Left lung (tissue), 14 donors: ENCODE measurements at places on chromosomes 7 and 10. TPM values are rescaled to one million over a fixed set of nuclear protein-coding genes. Genes with fewer than 3 reads are reported as not detected.

DNA sequence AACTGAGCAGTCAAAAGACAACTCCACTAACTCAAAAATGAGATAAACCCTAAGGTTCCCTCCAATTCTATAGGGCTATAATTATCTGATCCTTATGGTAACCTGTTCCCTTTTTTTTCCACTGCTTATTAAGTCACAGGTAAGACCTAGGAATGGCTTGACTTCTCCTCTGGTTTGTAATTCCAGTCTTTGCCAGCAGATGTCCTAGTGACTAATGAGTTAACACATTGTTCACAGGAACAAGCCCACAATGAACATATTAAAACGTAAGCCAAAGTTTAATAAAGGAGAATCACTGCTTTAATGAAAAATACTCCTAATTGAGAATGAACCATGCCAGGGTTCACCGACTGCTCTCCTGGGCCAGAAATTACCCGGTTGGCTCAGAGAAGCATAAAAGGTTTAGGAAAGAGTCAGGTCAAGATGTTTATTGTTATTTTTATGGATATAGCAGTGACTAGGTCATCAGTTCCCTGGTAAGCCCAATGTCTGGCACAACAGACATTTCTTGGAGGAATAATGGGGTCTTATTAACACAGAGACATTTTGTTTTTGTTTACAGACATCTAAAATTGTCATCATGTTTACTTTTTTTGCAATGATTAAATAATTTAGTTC, 120.1 kb downstream of the ELAPOR2 start:
- peak; percentile 63 for DNase-seq

GRCh38 chr7:69398986-69399385, 199.3 kb upstream of the AUTS2 start:
- no peak for DNase-seq

DNA sequence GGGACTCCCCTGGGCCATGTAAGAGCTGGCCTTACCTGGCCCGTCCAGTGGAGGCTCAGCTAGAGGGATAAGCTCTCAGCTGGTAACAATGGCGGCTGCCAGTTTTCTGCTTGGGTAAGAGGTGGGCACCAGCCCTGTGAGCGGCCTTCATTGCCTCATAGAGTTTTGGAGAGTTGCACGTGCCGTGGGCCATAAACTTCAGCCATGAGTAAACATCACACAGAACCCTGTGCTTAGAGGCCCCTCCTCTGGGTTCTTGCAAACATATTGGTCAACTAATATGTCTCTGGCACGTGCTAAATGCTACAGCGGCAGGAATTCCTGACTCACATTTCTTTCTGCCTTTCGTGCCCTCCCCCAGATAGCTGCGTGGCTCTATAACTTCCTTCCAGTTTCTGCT, 103.9 kb upstream of the LEP start:
- DNase-seq: no peak

- no peak for DNase-seq
These were observed 242.8 kb upstream of the SP4 start for GRCh38 chr7:21184942-21185652.

OGDHL gene
- 0.81 TPM for polyA plus RNA-seq

LEP gene
- polyA plus RNA-seq: 0.14 TPM

LHPP gene
- polyA plus RNA-seq: 14.3 TPM

GRCh38 chr10:3763852-3764625, 21.0 kb downstream of the KLF6 start:
- DNase-seq: no peak

GRCh38 chr10:29446327-29446726, 157.5 kb downstream of the LYZL1 start:
- no peak for DNase-seq

LGI1 gene
- polyA plus RNA-seq: 0.11 TPM

GRCh38 chr10:61684894-61685507, 22.3 kb downstream of the CABCOCO1 start:
- no peak for DNase-seq

DNA sequence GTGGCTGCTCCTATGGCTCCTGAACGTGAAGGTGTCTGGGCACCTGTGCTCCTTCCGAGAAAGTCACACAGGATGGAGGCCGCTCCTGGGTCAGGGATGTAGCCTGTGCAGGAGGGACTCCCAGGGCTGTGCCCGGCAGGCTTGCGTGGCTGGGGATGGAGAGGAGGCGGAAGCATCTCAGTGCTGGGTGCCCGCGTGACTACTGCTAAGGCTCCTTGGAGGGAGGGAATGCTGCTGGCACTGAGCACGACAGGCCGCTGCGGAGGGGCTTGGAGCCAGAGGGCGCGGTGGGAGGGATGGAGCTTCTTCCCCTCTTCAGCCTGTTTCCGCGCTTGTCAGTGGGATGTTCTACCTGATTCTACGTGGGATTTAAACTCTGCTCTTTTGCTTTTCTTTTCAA, 35.0 kb downstream of the ADCY1 start:
- DNase-seq: no peak

DNA sequence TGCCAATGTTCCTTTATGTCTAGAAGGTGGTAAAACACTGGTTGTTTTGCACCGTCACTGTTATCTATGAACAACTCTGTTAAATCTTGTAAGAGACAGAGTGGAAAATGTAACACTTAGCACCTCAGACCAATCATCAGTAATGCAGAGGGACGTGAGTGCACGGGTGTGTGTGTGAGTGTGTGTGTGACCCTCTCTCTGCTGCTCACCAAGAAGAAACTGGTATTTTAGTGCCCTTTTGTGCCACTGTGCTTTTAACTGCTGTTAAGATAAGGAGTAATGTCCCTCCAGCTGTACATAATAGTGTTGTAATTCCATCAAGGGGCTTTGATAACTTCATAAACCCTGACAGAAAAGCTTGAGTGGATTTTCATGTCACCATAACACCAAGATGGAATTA, 130.1 kb downstream of the CREB5 start:
- no peak for DNase-seq

- peak; percentile 49 for DNase-seq
These were observed 59.2 kb upstream of the OIT3 start for GRCh38 chr10:72834183-72834825.

CDH23 gene
- polyA plus RNA-seq: 3.1 TPM

DNA sequence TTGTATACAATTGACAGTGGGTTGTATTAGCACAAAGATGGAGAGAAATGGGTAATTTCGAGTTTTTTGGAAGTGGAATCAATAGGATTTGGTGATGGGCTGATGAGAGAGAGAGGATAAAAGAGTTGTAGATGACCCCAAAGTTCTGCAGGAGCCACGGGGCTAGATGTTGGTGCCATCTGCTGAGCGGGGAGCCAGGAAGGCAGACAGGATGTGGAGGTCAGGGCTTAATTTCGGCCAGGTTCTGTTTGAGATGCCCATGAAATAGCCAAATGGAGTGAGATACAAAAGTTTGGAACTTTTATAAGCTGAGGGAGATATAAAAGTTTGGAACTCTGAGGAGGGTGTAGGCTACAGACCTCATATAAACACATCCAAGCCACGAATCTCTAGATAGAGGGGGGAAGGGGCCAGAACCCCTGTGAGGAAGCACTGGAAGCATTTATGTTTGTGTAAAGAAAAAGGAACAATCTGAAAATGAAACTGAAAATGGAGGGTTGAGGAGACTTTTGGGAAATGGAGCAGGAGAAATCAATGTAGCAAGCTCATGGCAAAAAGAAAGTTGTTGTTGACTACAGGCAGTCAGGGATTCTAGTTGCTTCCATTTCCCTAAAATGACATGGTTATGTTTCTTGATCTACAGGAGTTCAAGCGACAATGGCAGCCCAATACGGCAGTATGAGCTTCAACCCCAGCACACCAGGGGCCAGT, 2.2 kb downstream of the GIMAP4 start:
- no peak for DNase-seq

HOXA6 gene
- polyA plus RNA-seq: 15.7 TPM

PHYHIPL gene
- polyA plus RNA-seq: 0.69 TPM

DNA sequence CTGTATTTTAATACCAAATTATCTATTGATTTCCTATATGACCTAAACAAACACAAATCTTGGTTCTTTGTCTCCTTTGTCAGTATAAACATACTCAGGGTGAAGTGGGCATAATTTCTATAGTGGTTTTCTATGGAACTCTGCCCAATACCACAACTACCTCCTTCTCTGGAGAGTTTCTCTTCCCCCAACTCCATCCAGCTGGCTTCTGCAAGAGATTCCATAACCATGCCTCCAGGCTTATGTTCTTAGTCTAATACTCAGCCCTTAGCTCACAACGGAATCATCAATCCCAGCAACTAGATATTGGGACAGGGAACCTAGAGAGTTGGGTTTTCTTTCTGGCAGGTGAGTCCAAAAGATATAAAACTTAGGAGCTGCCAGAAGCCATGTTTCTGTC, 127.3 kb downstream of the TRIL start:
- no peak for DNase-seq

DNA sequence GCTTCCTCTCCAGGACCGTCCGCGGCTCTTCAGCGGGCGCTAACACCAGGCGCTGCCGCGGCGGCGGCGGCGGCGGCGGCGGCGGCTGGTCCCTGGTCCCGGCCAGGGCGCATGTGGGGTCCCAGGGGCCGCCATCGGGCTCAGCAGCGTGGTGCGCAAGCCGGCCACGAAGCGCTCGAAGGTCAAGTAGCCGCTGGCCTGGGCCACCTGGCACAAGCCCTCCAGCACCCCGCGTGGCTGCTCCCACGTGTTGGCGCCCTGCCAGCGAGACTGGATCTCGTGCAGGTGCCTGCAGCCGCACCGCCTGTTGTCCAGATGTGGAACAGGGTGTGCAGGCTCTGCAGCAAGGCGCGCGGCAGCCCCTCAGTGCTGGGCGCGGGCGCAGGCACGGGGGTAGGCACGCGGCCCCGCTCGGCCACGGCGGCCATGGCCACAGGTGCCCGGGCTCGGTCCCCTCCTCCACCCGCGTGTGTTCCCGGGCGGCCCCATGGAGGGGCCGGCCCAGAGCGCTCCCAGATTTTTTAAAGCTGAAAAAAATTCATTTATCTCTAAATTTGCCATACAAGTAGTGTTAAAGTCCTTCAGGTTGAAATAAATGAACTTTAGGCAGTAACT, 884.2 kb upstream of the ZNF722 start:
- DNase-seq: no peak

DNA sequence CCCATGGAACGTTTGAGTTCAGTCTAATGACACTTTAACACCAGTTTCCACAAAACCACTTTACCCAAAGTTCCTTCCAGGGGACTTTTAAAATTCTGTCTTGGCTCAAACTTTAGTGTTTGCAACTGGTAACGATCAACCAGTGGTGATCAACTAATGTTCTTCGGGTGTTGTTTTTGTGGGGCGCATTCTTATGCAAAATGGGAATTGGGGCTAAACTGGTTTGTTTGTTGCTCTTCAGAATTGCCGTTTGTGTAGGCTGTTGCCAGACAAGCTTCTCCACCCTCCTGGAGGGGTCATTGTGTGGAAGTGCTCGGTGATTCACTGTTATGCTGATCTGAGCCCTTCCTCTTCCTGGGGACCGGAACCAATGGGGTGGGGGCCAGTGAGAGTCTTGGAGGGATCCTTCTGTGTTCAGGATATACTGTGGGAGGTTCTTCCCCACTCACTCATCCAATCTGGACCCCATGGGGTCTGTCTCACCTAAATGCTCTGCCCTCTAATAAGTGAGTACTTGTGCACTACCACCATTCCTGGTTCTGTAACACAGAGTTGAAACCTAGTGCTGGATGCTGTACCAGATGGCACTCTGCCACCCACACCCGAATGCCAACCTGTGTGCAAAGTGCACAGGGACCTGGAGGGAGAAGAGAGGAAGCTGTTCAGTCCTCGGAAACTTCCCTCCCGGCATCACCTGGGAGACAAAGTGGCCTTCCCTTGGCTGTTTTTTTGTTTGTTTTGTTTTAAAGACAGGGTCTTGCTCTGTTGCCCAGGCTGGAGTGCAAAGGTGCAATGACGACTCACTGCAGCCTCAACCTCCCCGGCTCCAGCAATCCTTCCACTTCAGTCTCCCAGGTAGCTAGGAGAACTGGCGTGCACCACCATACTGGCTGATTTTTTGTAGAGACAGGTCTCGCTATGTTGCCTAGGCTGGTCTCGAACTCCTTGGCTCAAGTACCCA, 2.1 kb downstream of the NFE2L3 start:
- no peak for DNase-seq

MALRD1 gene
- 7.1 TPM for polyA plus RNA-seq

GRCh38 chr7:7895004-7895650, 73.5 kb upstream of the GLCCI1 start:
- DNase-seq: no peak

- no peak for DNase-seq
These were observed 119.4 kb downstream of the DYNC2I1 start for GRCh38 chr7:158975526-158976467.

DNA sequence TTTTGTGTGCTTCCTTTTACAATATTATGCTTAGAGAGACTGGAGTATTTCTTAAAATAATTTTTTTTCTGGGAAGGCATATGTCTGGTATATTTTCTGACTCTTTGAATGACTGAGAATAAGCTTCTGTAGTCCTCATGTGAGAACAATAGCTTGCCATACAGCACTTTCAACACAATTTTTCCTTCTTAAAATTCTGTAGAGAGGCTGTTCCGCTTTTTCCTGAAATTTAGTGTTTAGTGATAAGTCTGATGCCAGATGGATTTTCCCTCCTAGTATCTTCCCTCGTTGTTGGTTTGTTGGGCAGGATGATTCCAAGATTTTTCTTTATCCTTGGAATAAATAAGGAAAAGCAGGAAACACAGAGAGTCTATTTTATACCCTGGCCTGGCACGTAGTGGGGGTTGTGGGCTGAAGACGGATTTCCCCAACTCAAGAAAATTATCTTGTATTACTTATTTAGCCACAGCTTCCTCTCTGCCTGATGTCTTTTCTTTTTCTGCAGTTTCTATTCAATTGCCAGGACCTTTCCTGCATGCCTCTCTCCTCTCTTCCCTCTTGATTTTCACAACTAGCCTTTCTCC, 111.2 kb downstream of the AOAH start:
- DNase-seq: no peak

C10orf67 gene
- 0.43 TPM for polyA plus RNA-seq

- DNase-seq: no peak
These were observed 190.8 kb downstream of the ADARB2 start for GRCh38 chr10:1546431-1547110.

- DNase-seq: no peak
These were observed 110.5 kb downstream of the PAXIP1 start for GRCh38 chr7:154892459-154892858.

STEAP1 gene
- 1.4 TPM for polyA plus RNA-seq

GRCh38 chr10:3750006-3750816, 34.8 kb downstream of the KLF6 start:
- no peak for DNase-seq
